Activated T-helper 1 cell treated with anti-CD3 and anti-CD28 coated beads, Interleukin-2, amount 50 U/mL, for 16 hours (primary cell): ENCODE measurements at places on chromosomes 13 and 19.

DNA sequence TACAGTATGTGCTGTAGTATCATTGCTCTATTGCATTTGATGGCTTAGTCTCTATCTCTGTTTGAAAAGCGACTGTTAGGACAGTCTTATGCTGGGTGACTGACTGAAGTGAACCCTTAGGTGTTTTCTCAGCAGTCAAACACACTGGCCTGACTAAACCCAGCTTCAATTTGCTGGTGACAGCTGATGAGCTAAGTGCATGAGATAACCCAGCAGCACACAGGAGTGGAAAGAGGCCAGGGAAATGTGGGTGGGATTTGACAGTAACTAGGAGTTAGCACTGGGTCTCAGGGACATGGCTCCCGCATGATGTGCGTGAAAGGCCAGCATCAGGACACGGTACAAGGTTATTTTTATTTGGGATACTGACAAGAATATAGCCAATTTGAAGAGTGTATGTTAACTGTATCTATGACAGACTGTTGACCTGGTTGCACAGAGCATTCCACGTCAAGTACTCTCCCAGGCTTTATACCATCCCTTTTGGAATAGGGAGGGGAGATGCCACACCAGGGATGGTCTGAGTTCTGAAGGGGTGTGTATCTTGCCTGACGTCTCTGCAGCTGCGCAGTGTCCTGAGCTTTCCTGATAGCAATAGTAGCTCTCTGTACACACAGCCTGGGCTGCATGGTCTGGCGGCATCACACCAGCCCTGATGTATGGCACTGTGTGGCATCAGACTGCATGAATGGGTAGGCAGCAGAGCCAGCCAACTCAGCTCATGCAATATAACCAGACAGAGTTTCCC is 144.8 kb downstream of the FLT1 start:
- no peak for DNase-seq

DNA sequence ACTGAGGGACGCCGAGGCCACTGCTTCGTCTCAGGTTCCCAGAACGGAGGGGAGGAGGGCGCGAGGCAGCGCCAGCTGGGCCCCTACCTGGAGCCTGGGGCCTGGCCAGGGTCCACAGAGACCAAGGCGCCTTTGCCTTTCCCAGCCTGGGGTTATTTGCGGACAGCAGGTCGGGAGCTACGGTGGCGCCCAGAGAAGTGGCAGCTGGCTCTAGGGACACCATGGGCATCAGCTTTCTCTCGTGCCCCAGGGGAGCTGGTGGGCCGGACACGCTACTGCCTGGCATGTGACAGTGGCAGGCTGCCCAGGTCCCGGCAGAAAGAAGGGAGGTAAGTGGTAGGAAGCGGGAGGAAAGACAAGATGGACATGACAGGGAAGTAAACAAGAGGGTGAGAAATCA is 19.0 kb downstream of the AKT2 start:
- DNase-seq = no peak

DNA sequence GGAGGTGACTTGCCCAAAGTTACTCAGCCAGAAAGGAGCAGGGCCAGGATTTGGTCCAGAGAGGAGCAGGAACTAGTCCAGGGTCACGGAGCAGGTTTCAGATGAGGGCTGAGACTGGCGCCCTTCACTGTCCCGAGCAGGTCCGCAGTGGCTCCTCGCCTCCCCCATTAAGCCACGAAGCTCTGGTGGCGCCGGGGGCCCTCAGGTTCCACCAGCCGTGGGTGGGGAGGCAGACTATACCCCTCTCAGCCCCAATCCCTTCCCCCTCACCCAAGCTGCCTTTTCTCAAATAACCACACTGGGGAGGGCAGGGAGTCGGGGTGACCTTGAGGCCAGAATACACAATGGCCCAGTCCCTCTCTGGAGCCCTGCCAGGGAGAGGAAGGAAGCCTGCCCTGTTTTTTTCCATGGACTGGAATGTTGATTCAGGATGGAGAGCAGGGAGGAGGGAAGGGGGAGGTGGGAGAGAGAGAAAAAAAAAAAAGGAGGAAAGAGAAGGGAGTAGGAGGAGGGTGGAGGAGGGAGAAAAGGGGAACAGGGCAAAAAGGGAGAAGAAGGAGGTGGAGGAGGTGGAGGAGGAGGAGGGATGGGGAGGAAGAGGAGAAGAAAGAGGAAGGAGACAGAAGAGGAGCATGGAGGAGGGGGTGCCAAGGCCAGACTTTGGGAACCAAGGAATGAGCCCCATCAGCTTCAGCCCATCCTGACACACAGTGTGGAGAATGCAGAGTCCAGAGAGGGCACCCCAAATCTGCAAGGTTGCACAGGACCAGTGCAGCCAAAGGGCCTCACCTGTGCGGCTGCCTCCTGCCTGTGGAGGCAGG is 19.7 kb downstream of the CEACAM16 start:
- DNase-seq = no peak

DNA sequence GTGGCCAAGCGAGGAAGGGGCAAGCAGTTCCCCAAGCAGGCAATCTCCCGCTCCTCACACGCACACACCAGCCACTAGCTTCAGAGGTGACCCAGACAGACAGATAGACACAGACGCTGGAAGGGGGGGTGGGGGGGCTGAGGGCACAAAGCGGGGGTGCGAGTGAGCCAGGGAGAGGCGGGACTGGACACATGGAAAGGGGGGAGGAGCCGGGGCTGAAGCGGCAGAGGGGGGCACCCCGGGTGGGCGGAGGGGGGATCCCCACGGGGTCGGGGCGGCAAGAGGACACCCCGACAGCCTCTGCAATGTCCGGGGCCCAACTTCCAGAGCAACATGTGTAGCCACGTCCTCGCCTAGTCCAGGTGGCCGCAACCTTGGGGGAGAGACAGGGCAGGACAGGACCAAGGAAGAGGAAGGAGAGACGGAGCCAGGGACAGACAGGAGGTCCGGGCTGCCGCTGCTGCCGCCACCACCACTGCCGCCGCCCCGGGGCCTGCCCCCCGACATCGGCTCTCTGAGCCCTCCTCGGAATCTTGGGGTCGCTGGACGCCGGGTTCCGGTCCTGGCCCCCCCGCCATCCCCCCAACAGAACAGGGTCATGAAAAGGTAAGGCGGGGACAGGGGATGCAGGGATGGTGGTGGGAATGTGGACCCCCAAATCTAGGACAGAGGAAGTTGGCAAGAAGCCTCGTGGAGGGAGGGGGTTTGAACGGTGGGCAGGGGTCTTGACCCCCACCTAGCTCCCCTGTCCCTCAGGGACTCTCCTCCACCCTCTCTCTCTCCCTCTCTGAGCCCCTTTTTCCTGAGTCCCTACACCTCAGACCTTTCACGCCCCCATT is 1.1 kb downstream of the GRIN2D start:
- DNase-seq = no peak

- DNase-seq = no peak
These were observed 447 bp downstream of the RBM42 start for GRCh38 chr19:35629332-35629633.

- no peak for DNase-seq
These were observed 11.1 kb downstream of the TEX101 start for GRCh38 chr19:43425567-43426392.

DNA sequence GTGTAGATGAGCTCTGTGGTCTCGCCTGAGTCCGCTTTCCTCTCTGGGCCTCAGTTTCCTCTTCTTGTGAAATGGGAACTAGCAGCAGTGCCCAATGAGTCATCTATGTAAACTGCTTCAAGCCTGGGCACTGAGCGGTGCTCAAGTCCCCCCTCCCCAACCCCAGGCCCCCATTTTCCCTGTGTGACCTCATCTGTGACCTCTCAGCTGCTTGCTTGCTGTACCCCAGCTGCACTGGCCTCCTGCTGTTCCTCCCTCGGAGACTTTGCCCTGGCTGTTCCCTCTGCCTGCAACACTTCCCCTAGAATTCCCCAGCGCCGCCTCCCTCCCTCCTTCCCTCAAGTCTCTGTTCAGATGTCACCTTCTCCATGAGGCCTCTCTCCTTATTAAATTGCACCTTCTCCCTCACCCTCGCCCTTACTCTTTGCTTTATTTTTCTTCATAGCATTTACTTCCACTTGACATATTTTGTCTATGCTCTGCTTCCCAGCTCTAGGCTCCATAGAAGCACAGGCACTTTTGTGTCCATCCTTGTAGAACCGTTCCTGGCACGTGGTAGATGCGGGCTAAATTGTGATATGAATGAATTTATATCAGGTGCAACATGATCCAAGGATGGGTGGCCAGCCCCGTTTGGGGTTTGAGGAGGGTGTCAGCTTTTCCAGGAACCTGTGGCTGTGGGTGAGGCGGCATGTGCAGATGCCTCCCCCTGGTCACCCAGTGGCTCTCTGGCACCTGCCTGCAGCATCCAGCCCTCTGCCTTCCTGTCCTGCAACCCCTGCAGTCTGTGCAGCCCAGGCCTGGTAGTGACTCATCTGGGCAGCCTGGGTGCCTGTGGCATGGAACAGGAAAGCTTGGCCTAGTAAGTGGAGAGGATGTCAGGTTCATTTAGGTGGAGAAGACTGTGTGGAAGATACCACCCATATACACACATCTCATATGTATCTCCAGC is 26.3 kb downstream of the SIPA1L3 start:
- no peak for DNase-seq

- no peak for DNase-seq
These were observed 213.5 kb downstream of the DLEU7 start for GRCh38 chr13:50629966-50630365.

DNA sequence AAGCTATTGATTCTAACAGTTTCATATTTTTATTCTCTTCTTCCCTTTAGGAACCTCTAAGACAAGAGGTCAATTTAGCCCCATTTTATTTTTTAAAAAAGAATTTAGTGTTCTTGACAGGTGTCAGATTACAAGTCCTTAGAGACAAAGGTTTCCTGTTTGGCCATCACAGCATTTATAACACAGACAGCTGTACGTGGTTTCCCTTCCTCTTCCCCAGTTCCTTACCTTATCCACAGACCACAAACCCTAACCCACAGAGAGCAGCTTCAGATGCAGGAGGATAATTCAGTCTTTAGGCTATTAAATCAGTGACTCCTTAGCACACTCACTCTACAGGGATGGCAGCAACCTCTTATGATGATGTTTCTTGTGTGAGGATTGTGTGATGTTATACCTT is 1210.1 kb downstream of the DIAPH3 start:
- no peak for DNase-seq

DNA sequence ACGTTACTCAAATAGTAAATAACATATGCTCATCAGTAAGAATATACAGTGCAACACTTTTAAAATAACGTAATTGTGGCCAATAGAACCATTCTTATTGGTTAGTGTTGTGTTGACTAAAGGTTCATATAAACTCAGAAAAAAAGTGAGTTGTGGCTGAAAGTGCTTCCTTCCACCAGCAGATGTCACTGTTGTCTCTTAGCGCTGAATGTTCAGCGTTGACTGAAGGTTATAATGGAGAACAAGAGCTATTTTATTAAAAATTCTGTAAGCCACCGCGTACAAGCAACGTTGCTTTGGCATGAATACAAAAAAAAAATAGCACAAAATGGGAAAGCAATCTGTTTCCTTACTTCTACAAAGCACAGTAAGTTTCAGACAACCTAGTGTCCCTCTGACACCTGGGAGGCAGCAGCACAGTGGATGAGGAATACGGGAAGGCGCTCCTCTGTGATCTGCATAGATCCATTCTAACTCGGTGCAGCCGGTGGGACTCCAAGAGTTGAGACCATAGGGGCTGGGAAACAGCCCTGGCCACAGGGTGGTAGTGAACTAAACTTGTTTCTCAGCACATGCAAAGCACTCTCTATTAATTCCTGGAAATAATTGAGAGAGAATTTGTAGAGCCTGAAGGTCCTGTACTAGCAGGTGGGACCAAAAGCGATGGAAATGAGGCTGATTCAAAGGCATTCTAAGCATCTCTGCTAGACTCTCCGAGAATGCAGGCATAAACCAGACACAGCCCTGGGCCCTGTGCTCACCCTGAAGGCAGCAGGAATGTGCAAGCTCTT is 23.9 kb upstream of the OXGR1 start:
- DNase-seq = no peak

- DNase-seq = no peak
These were observed 1471.4 kb upstream of the PCDH20 start for GRCh38 chr13:62887046-62887445.

DNA sequence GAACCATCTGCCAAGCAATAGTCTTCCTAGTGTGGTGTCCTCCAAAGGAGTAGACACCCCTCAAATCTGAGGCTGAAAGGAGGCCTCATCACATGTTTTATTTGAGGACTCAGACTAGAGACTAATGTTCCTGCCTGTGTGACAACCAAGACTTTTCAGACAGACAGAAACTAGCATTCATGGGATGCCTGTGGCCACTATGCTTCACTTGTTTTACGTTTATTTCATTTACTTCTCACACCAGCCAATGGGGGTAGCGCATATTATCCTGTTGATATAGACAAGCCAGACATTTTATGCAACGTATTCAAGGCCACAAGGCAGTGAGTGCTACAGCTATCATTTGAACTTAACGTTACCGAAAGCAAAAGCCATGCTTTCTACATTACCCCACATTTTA is 391.7 kb upstream of the HTR2A start:
- DNase-seq = no peak

DNA sequence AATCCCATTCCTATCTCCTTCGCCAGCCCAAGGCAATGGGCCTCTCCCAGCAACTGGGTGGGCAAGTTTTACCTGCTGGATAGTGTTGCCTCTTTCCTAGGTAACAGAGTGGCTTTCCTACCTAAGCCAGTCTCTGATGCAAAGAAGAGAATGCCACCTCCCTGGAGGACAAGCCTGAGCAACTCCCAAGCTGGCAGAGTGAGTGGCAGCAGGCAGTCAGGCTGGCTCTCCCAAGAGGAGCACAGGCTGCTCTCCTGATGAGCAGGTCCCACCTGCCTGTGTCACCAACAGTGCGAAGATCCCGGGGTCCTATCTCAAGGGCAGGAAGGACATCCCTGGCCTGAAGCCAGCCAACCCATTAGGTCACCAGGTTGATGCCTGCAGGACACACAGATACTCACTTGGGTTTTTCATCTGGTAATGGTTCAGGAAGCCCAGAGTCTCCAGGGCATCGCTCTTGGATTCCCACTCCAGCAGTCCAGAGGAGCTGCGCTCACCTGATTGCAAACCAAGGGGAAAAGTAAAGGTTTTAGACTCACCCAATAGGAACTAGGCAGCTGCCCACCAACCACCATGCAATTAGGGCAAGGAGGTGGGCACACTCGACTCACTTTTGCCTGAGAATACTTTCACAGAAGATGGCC is 5.5 kb upstream of the ECH1 start:
- DNase-seq = no peak

- DNase-seq = no peak
These were observed 12.5 kb downstream of the GADD45B start for GRCh38 chr19:2488405-2488941.

- no peak for DNase-seq
These were observed 16.2 kb upstream of the MIR17HG start for GRCh38 chr13:91331047-91331915.
